KG1 (cell line): ENCODE measurements at places on chromosomes 5 and 9.

DNA sequence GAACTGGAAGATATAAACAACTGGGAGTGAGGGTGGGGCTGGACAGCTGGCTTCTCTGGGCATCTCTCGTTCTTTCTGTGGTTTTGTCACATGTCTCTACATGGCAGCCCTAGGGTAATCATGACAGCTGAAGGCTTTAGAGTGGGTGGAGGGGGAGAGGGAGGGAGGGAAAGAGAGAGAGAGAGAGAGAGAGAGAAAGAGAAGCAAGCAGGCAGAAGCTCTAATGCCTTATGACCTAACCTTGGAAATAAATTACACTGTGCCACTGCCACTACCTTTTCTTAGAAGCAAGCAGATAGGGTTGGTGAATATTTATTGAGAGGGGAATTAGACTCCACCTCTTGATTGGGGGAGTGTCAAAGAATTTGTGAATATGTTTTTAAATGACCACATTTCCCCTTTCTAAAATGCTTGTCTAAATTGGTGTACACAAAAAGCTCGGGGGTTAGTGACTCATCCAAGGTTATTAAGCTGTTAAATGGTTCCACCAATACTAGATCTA is 2.6 kb upstream of the DAPK1 start:
- DNase-seq, result no peak

- DNase-seq, result no peak
Measured at GRCh38 chr5:24226479-24226878, 418.3 kb downstream of the CDH10 start.

- peak; percentile 10 for DNase-seq
Measured at GRCh38 chr9:95724253-95724991, 151.1 kb upstream of the ERCC6L2 start.

- no peak for DNase-seq
Measured at GRCh38 chr9:16687678-16688369, 182.6 kb downstream of the BNC2 start.

- no peak for DNase-seq
Measured at GRCh38 chr5:171628633-171628974, 157.0 kb upstream of the SMIM23 start.

GRCh38 chr5:6541256-6542013 is 91.4 kb downstream of the NSUN2 start:
- DNase-seq, result no peak

DNA sequence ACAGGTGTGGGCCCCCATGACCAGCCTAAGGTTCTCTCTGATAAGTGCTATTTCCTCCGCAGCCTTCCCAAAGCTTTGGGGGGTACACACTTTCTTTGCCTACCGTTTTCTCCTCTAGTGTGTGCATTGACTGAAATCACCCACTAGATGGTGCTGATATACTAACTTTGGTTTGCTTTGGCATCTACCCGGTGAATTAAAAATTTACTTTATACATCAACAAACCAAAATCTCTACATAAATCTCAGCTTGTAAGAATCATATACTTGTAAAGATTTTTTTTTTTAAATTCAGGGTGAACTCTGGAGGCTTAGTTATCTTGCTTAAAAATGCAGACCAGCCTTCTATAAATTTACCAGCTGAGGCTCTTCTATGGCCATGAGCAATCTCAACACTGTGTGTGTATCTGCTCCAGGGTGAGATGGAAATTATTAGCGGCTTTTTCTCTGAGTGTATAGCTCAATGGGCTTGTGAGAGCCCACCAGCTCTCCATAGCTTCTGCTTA is 475.7 kb upstream of the TNC start:
- no peak for DNase-seq

- no peak for DNase-seq
Measured at GRCh38 chr5:24141046-24141445, 503.7 kb downstream of the CDH10 start.

- DNase-seq, result no peak
Measured at GRCh38 chr5:151248651-151249050, 4.3 kb upstream of the GM2A start.

GRCh38 chr5:891837-892393 is 686 bp downstream of the BRD9 start:
- DNase-seq, result no peak

DNA sequence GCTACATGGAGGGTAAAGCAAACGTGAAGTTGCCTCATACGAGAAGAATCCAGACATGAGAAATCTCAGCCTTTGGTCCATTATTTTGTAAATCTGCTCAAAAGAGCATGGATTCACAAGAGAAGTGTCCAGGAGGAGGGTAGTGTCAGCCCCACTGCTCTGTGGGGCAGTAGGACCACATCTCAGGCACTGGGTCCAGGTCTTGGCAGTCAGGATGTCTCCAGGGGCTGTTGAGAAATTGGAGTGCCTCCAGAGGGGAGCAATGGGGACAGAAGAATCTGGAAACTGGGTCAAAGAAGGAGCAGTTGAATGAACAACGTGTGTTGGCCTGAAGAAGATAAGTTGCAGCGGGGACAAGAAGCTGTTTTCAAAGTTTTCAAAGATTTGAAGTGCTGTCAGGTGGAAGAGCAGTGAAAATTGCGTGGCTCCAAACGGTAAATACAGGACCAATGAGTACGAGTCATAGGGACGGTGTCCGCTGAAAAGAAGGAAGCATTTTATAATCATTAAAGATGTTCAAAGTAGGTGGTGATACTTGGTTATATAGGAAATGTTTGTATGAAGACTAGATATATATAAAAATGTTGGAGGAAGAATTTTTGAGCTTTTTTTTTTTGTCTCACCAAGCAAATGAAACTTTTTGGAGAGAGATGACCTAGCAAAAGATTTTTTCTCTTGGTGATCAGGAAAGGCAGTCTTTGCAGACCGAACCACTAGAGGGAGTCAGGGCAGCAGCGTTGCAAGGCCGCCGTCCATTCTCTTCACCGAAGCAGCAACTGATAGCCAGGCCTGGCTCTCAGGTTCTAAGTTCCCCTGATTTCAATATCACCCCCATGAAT is 57.1 kb upstream of the ZBED3 start:
- DNase-seq, result peak; percentile 6

GRCh38 chr9:134738869-134739659 is 97.5 kb downstream of the COL5A1 start:
- no peak for DNase-seq

GRCh38 chr5:145811834-145812625 is 23.1 kb downstream of the PRELID2 start:
- no peak for DNase-seq

- no peak for DNase-seq
Measured at GRCh38 chr5:115657125-115657880, 31.5 kb upstream of the TMED7 start.

- DNase-seq, result no peak
Measured at GRCh38 chr5:10372726-10373709, 19.5 kb downstream of the MARCHF6 start.

GRCh38 chr9:23556459-23556858 is 269.6 kb downstream of the ELAVL2 start:
- no peak for DNase-seq
